ENCODE measurements at places on chromosomes 5 and 9.

DNA sequence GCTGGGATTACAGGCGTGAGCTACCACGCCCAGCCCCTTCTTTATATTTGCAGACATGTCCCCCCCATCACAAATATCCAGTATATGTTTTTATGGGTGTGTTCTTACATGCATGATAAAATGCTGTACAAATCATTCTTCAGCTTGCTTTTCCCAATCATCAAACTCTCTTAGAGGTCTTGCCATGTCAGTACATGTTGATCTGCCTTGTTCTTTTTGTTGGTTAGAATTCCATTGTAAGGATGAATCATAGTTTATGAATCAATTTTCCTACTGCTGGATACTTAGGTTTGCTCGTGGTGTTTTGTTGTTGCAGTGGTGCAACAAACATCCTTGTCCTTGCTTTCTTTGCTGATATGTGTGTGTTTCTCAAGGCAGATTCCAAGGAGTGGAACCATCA is 79.9 kb upstream of the NEURL1B start:
- no peak for ATAC-seq

- ATAC-seq = peak; percentile 91
Observed at GRCh38 chr9:80410106-80410505, 838.3 kb downstream of the TLE4 start.

- peak; percentile 87 for ATAC-seq
Observed at GRCh38 chr5:136042665-136043121, 13.9 kb downstream of the TGFBI start.

DNA sequence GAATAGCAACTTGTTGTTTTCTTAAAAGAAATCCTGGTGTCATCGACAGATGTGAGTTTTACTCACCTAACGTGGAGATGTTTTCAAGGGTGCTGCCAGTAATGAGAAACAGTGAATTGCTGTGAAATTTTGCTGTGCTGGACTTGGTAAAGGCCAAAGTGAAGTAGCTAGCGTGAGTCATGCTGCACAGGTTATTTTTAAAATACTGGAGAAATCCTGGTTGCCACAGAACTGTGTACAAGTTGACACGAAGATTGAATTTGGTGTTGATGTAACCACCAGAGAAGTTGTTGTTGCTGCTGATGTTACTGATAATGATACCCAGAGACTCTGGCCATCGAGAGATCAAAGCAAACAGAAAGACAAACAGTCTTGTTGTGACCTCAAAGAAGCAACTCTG is 187.9 kb upstream of the NFIL3 start:
- no peak for ATAC-seq

DNA sequence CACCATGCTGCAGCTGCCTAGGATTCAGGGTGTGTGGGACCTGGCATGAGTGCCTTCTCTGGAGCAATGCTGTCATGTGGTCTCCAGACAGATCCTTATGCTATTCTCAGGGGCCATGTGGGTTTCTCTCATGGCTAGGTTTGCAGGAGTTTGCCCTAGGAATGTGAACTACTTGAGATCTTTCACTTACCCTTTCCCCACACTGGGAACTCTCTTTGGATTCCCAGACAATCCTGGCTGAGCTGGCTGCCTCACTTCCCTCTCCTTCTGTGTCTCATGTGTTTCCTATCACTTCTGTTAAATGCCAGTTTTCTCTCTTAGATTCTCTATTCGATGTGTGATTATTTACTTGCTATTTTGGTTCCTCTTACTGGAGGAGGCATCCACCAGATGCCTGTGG is 270.2 kb upstream of the RASA1 start:
- ATAC-seq = no peak

GRCh38 chr5:976849-977751 is 31.5 kb upstream of the NKD2 start:
- ATAC-seq = no peak

Data from motor neuron (in vitro differentiated cells).